ENCODE measurements at places on chromosomes 7 and 10.

- no peak for DNase-seq
These were observed 266.5 kb downstream of the AUTS2 start for GRCh38 chr7:69864822-69865221.

GRCh38 chr10:33594475-33594874, 260.0 kb upstream of the NRP1 start:
- DNase-seq: no peak

GRCh38 chr7:27745064-27745583, 5.2 kb downstream of the TAX1BP1 start:
- DNase-seq: peak; percentile 21

- no peak for DNase-seq
These were observed 56.9 kb downstream of the HDAC9 start for GRCh38 chr7:18552316-18552916.

GRCh38 chr10:44478876-44479705, 94.2 kb upstream of the CXCL12 start:
- DNase-seq: no peak

- no peak for DNase-seq
These were observed 11.6 kb downstream of the CDNF start for GRCh38 chr10:14826076-14826829.
